ENCODE measurements at places on chromosomes 2 and 18.

- DNase-seq, result no peak
Measured at GRCh38 chr18:56921896-56922480, 224.9 kb upstream of the BOD1L2 start.

DNA sequence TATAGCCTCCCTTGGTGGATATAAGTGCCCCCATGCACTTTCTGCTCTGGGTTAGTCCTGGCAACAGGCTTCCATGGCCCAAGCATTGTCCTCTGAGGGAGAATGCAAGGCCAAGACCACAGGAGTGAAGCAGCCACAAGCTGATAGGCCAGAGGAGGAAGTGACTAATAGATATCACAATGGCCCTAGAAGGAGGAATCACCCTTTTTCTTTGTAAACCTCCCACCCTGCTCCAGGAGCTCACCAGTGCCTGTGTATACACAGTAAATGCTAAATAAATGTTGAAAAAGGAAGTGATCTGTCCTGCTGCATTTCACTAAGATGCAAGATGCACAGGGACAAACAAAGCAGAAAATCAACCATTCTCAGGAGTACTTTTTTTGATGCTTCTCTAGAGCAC, 49.7 kb upstream of the ABCA12 start:
- DNase-seq, result no peak

- DNase-seq, result no peak
Measured at GRCh38 chr2:169823996-169824372, 721 bp downstream of the METTL5 start.

DNA sequence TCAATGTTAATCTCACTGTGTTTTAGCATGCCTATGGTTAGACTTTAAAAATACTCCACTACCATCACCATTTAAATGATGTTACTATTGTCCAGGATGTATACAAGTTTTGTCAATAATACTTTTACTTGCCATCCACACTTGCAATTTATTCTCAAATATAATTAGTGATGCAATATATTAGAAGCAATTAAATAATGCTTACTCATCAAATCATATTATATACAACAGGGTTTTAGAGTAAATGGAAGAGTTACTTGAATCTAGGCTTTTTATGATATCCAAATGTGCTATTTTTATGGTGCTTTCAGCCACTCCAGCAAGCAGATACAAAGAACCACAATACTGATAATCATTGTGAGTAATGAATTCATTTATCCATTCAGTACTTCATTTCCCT, 461.1 kb downstream of the TMEM182 start:
- DNase-seq, result no peak

- no peak for DNase-seq
Measured at GRCh38 chr2:119494163-119494790, 30.0 kb downstream of the SCTR start.

DNA sequence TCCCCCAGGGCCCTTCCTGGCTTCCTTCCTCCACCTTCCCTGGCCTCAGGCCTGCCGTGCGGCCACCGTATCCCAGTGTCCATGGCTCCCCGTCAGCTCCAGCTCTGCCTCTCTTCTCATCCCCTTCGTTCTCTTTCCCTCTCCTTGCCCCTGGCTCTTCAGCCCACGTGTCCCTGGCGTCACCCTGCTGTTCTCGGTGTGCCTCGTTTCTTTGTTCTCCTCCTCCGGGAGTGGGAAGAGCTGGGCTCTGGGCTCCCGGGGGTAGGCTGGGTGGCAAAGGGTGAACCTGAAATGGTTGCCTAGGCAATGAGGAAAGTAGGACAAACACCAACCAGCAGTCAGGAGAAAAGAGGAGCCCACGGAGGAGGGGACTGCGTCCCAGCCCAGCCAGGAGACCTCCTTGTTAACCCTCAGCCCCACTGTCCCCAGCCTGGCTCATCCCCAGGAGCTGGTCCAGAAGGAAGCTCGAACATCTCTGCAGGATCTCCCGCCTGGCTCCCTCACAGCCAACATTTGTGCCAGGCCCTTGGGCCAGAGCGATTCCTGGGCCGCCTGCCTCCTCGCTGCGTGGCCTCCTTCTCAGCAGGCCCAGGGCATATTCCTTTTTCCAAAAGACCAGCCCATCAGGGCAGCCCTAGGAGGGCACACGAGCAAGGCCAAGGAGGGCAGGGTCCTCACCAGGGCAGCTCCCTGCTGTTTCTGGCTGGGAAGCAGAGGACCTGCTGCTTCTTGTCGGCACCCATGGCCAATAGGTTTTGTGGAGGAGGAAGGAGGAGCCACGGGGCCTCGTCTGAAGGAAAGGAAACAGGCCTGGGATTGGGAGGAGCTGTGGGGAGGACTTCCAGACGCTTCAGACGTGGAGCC, 30.9 kb upstream of the DNMT3A start:
- no peak for DNase-seq

GRCh38 chr2:218292048-218293014, at the start of gene TMBIM1:
TMBIM1 (minus strand) TSS chr2:218292503; CDS start chr2:218282141, 10,362 bp downstream.
- DNase-seq, result no peak

GRCh38 chr18:23618862-23619387, 32.6 kb upstream of the NPC1 start:
- no peak for DNase-seq

- no peak for DNase-seq
Measured at GRCh38 chr2:144084114-144084661, 435.7 kb downstream of the ZEB2 start.

GRCh38 chr18:40357536-40357935, 1597.5 kb upstream of the PIK3C3 start:
- no peak for DNase-seq

- no peak for DNase-seq
Measured at GRCh38 chr2:204453730-204454167, 91.5 kb upstream of the PARD3B start.

- DNase-seq, result no peak
Measured at GRCh38 chr2:215982465-215982875, 30.9 kb downstream of the MREG start.

- no peak for DNase-seq
Measured at GRCh38 chr2:222430681-222431080, 6.3 kb downstream of the SGPP2 start.

GRCh38 chr2:8121826-8122513, 559.9 kb upstream of the ID2 start:
- DNase-seq, result no peak

DNA sequence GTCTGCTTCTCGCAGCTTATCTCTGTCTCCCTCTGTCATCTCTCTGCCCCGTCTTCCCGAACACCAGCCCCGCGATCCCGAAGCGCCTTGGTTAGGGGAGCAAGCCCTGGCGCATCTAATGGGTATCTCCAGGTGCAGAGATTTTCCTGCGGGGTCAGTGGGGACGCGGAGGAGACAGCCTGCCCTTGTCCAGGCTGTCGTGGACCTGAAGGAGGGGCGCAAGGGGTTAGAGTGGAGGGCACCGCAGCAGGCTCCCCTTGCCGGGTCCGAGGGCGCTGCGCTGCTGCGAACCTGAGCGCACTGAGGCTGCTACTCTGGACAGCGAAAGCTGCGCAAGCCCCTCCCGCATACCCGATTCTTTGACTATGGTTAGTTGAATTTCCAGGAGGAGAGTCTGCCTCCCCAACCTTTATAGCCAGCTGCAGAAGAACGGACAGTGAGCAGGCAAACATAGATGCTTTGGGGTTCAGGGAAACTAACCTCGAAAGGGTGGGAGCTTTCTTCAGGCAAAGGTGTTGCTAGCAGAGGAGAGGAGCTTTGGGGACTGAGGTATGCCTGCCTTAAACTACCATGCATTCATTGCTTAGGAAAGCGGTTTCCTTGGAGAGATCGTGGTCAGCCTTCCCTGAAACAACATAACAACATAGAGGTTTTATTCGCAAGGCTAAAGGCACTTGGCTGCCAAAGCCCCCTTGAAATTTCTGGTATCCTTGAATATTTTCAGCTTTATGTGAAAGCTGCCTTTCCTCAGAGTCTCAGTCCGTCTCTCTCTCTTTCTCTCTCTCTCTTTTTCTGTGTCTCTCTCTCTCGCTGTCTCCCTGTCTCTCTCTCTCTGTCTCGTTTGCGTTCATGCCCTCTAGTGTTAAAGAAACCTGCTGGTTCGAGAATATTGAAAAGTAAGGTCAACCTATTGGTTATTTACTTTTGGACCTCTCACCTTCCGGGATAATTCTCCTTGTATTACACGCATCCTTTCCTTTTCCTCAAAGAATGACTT, 1.6 kb downstream of the GALNT13 start:
- no peak for DNase-seq

DNA sequence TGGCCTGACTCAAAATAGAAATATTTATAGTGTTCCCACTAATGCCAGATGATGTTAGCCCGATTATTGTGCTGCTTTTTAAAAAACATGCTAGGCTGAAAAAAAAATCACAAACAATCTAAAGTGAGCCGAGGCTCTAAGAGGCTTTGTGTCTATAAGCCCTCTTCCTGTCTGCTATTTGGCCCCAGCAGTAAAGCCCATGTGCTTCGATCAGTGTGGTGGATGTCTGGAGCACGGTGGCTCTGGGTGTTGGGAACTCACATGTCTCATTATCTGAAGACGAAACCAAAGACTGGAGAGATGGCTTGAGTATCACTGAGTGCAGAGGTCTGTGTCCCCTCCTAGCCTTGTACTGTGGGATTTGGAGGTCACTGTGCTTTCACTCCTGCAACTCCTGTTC, 55.1 kb downstream of the INO80C start:
- DNase-seq, result no peak

DNA sequence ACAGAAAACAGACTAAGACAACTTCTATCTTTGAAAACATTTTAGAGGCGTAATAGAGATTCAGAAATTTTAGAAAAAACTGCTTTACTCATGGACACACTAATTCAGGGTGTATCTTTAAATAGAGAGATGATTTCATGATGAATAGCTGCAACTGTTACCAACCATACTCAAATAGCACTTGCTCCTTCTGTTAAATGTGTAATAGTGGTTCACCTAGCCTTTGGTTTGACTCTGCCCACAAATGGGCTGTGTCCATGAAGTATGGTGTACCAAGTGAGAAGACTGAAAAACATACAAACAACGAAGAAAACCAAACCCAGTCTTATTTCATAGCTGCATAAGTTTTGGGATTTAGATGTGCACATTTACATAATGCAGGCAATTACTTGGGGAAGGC, 610.6 kb downstream of the PLCL1 start:
- no peak for DNase-seq

DNA sequence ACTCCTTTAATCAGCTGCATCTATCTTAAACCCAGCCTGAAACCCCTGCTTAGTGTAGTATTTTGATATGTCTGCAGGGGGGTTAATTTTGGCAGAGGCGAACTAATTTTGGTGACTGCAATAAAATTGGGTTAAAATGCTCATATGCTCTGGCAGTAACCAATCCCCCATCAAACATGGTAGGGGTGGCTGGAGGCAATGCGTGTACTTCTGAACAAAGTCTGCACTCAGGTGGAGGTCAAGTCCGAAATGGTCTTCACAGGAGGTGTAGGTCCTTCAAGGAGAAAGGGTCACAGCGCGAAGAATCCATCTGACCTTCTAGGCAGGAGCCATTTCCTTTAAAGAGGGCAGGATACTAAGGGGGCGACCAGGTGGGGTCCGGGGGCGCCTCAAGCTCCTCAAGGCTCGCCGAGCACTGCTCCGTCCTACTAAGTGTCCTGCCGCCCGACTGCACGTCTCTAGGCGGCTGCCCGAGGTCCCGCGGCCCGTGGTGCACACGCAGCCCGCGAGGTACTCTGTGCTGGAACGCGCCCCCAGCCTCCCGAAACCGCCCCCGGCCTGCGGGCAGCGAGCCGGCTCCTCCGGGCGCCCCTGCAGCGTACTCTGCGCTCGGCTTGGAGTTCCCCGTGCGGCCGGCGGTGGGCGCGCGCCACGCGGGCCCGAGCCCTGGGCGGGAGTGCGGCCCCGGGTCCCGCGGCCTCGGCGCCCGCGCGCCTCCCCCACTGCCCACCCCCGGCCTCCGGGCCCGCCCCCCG, 1.7 kb upstream of the LDLRAD4 start:
- DNase-seq, result no peak

- DNase-seq, result no peak
Measured at GRCh38 chr18:30676053-30676480, 366.5 kb downstream of the DSC3 start.

GRCh38 chr2:98874186-98874689, 61.8 kb downstream of the CRACDL start:
- no peak for DNase-seq

GRCh38 chr2:98893911-98894321, 42.1 kb downstream of the CRACDL start:
- DNase-seq, result no peak

DNA sequence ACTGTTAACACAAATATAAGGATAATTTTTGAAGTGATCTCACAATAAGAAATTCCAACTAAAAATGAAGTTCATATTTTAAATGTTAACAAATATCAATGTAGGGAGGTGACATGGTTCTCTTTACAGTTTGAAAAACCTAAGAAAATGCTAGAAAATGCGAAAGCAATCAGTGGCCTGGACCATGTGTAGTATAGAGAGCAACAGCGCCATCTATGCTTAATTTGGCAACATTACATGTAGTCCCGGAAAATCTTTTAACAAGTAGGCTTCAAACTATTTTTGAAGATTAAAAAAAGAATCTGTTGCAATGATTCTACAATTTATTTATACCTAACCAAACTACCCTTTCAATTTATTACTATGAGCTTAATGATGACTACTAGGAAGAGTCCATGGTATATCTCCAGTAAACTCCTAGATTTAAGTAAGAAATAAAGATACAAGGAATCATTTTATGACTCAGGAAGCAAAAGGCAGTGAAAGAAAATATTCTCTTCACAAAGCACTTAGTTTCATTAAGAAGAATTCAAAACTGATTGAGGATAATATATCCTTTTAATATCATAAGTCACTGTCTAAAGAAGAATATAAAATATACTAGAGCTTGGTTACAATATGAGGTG, 33.3 kb downstream of the NDUFA10 start:
- peak; percentile 15 for DNase-seq

DNA sequence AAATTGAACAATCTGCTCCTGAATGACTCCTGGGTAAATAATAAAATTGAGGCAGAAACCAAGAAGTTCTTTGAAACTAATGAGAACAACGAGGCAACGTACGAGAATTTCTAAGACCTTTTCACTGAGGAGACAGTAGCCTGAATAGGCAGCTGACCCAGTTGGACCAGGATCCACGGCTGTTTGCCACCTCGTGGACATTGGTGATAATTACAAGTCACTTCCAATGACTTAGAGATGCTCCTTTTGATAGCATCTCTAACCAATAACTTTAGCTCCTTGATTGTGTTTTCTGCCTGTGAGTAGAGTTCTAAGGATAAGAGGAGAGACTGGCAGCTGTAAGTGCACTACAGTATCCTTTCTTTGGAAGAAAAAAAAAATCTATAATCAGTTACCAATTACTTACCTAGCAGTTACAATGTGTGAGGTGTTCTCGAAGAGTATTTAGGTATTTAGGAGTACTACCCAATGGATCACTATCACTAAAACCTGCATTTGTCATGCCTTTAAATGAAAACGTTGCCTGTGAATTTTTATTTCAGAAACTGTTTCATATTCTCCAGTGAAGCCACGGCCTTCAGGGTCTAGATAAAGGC, 31.3 kb upstream of the CNTNAP5 start:
- no peak for DNase-seq

DNA sequence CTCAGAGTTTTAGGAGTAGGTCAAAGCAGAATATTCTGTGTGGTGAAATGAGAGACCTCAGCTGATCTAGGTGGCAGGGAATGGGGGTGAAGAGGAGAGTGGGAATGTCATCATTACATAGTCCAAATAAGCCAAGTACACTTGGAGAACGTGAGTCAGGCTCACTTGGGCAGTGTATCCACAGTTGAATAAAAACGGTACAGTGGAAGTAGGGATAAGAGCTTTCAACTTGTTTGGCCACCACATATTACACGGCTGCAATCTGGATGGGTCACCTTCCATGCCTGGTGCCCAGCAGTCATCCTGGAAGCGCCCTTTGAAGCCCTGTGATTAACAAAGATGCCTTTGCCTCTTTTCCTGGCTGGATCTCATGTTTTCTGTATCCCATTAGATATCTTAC, 28.6 kb downstream of the MIB1 start:
- DNase-seq, result no peak
